Right atrium auricular region (tissue), 2 donors: ENCODE measurements at places on chromosomes 13 and 19. TPM values are rescaled to one million over a fixed set of nuclear protein-coding genes. Genes with fewer than 3 reads are reported as not detected.

DNA sequence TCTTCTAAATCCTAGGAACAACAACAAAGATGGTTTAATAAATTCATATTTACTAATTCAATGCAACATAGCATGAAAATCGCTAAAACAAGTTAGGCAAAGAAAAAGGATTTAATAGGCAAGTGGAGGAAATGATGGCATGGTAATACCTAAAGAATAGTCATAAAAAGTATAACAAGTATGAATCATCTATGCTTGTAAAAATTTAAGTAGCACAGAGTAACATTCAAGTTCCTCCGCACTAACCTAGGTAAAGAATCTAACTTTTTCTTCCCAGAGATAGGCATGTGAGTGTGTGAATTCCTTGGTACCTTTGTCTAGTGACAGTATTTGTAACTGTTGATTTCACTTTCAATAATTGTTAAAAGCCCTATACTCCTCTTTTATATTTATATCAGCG, 42.6 kb downstream of the RCBTB2 start:
- H3K4me1 ChIP-seq: no peaks in the 10 kb centered on the region
- H3K27ac ChIP-seq: no peak overlapping the region
- no peaks in the 10 kb centered on the region for H3K27me3 ChIP-seq
- peaks cover 4% of the 10 kb centered on the region for H3K36me3 ChIP-seq

PRR36 gene
- not detected for total RNA-seq

ANKRD24 gene
- 0.39 TPM for total RNA-seq

GRCh38 chr19:12617646-12618045, 6.9 kb downstream of the ZNF791 start:
- peaks cover 19% of the 10 kb centered on the region for H3K4me1 ChIP-seq
- H3K27me3 ChIP-seq: no peaks in the 10 kb centered on the region

- no peak overlapping the region for H3K27ac ChIP-seq
- no peak overlapping the region for H3K4me3 ChIP-seq
- no peaks in the 10 kb centered on the region for H3K27me3 ChIP-seq
- no peaks in the 10 kb centered on the region for H3K36me3 ChIP-seq
- DNase-seq: no peak
- H3K4me1 ChIP-seq: no peaks in the 10 kb centered on the region
Observed at GRCh38 chr13:87889254-87889653, 218.1 kb downstream of the SLITRK5 start.

GRCh38 chr13:51230477-51231105, 8.4 kb downstream of the FAM124A start:
- peak overlapping the region; percentile 25 for H3K4me3 ChIP-seq
- H3K36me3 ChIP-seq: no peaks in the 10 kb centered on the region
- peak; percentile 78 for DNase-seq
- peak overlapping the region; percentile 63 for H3K27ac ChIP-seq

DNA sequence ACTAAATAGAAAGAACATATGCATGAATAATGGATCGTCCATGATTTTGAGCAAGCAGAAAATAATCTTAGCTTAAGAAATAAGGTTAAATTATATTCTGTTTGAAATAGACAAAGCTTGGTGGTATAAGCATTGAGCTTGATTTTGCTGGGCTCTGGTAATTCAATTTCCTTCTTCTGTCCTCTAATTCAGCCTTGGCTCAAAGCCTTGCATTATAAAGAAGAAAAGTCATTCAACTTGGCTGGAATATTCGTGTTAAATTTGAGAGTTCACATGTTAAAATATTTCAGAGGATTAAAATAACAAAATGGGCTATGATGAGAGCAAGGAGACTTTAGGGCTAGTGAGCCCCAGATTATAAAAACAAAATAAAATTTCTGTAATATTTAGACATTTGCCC, 415.4 kb upstream of the PCDH20 start:
- H3K4me1 ChIP-seq: no peaks in the 10 kb centered on the region
- no peaks in the 10 kb centered on the region for H3K36me3 ChIP-seq
- no peak for DNase-seq

VSTM2B gene
- not detected for total RNA-seq

DNA sequence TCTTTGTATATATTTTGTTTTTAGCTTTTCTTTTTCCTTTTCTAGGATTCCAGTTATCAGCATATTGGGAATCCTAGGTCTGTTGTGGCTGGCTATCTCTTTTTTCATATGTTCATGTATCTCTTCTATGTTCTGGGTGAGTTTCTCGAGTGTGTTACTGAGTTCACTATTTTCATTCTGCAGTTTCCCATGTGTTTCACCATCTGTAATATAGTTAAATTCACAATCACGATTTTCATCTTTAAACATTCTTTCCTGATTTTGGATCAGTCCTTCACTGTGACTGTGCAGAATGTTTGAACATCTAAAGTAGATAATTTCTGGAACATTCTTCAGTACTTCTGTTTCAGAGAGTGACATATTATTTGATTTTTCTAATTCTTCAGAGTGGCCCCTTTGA, 862.1 kb downstream of the OLFM4 start:
- H3K27ac ChIP-seq: no peak overlapping the region
- H3K4me1 ChIP-seq: no peaks in the 10 kb centered on the region
- H3K4me3 ChIP-seq: no peak overlapping the region
- DNase-seq: no peak
- H3K27me3 ChIP-seq: no peaks in the 10 kb centered on the region

- H3K4me1 ChIP-seq: no peaks in the 10 kb centered on the region
- H3K36me3 ChIP-seq: no peaks in the 10 kb centered on the region
- H3K27me3 ChIP-seq: no peaks in the 10 kb centered on the region
- no peak for DNase-seq
- no peak within 1 kb of the TSS for H3K4me3 ChIP-seq
Observed at GRCh38 chr19:40990972-40991381, at the start of gene CYP2B6. Gene CYP2B6, plus strand, starts transcription at chr19:40991282. Its CDS starts 24 bp downstream, at chr19:40991306.

CTXN1 gene
- 1.7 TPM for total RNA-seq

- peak; percentile 69 for DNase-seq
- peaks cover 14% of the 10 kb centered on the region for H3K4me1 ChIP-seq
- no peaks in the 10 kb centered on the region for H3K36me3 ChIP-seq
- H3K27ac ChIP-seq: peak overlapping the region; percentile 85
- no peak overlapping the region for H3K4me3 ChIP-seq
Observed at GRCh38 chr19:2663920-2664571, 38.4 kb downstream of the GNG7 start.

- H3K4me1 ChIP-seq: no peaks in the 10 kb centered on the region
- DNase-seq: no peak
- no peak overlapping the region for H3K4me3 ChIP-seq
- H3K27ac ChIP-seq: no peak overlapping the region
- H3K27me3 ChIP-seq: no peaks in the 10 kb centered on the region
Observed at GRCh38 chr19:39813264-39813993, 20.5 kb downstream of the DYRK1B start.

ABHD13 gene
- total RNA-seq: 5.9 TPM

DNA sequence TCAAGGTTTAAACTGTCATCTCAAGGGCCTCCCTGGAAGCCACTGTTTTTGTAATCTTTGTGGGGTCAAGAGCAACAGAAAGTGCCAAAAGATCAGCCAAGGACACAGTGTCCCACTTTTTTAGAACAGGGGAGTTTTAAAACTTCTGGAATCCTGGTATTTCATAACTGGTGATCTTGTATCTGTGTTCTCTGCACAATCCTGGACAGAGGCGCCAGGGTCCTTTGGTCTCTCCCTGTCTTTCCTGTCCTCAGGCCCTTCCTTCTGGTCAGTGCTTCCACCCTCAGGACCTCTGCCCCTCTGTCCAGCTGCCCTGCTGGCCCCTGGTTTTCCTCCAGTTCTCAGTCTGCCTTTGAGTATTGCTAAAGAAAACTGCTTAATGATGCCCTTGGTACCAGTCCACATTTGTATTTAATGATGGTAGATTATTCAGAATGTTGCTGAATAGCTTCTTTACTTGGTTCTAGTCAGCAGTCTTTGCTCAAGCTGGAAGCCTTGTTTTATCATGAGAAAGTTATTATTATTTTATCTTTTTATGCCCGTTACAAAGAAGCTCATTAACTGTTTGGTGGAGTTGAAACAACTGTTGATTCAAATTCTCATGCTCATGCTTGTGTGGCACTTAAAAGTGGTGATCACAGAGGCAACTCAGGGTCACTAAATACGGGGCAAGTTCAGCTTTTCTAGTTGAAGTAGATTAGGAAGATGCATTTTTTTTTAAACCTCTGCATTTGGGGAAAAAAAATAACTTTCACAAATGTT, 47.5 kb downstream of the WASF3 start:
- peak; percentile 82 for DNase-seq
- H3K4me1 ChIP-seq: no peaks in the 10 kb centered on the region
- H3K36me3 ChIP-seq: no peaks in the 10 kb centered on the region
- no peaks in the 10 kb centered on the region for H3K27me3 ChIP-seq
- H3K27ac ChIP-seq: peak overlapping the region; percentile 53

DNA sequence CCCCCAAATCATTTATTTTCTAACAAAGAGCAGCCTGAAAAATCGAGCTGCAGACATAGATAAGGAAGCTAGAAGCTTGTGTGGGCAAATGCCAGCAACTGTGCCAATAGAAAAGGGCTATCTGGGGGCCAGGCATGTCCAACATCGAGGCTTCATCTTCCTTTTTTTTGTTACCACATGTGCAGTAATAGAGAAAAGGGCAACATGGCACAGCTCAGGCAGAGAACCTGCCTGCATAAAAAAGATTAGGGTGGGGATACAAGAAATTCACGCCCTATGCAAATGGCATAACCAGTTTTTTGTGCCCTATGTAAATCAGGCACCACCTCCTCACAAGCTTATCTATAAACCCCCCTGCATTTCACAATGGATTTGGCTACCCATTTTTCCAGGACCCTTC, 60.4 kb upstream of the ABCC4 start:
- no peak overlapping the region for H3K4me3 ChIP-seq
- H3K36me3 ChIP-seq: no peaks in the 10 kb centered on the region
- no peaks in the 10 kb centered on the region for H3K4me1 ChIP-seq
- DNase-seq: no peak
- no peak overlapping the region for H3K27ac ChIP-seq

DNA sequence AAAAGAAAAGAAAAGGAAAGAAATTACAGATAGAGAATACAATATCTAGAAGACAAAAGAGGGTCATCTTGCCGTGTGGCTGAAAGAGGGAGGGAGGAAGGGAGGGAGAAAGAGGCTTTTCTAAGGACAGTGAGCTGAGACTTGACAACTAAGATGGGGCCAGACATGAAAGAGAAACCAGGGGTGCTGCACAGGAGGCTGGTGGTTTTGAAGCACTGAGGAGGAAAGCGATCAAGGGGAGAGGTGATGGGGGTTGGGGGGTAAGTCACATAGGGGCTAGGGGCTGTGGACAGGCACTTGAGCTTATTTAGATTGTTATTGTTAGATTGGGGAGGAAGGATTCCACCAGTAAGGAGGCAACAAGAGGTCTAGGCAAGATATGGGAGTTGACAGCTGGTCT, 17.3 kb downstream of the PNPLA6 start:
- no peak overlapping the region for H3K4me3 ChIP-seq
- H3K36me3 ChIP-seq: peaks cover 51% of the 10 kb centered on the region
- no peak overlapping the region for H3K27ac ChIP-seq
- H3K4me1 ChIP-seq: no peaks in the 10 kb centered on the region
- no peaks in the 10 kb centered on the region for H3K27me3 ChIP-seq
- no peak for DNase-seq

GRCh38 chr19:19485161-19485997, 30.0 kb downstream of the TSSK6 start:
- H3K36me3 ChIP-seq: no peaks in the 10 kb centered on the region
- H3K27ac ChIP-seq: no peak overlapping the region
- H3K4me3 ChIP-seq: no peak overlapping the region
- DNase-seq: no peak
- no peaks in the 10 kb centered on the region for H3K27me3 ChIP-seq

CYP4F2 gene
- not detected for total RNA-seq

DNA sequence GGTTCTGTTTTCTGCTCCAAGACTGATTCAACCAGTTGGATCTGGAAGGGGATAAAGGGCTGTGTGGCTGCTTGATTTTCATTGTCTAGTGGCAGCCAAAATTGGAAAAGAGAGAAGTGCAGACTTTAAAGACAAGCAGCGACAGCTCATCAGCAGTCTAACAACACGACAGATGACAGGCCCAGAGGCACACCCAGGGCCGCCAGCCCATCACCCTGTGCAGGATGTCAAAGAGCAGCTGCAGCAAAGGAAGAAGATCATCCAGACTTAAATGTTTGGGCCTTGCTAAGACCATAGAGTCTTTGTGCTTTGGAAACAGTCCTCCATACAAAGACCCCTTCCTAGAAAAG, 421.0 kb upstream of the KLF12 start:
- DNase-seq: no peak
- no peaks in the 10 kb centered on the region for H3K4me1 ChIP-seq
- no peak overlapping the region for H3K4me3 ChIP-seq
- H3K27ac ChIP-seq: no peak overlapping the region
- H3K36me3 ChIP-seq: no peaks in the 10 kb centered on the region

GRCh38 chr19:2072757-2073551, 21.9 kb upstream of the MKNK2 start:
- H3K4me3 ChIP-seq: no peak overlapping the region
- no peaks in the 10 kb centered on the region for H3K27me3 ChIP-seq
- H3K36me3 ChIP-seq: peaks cover 63% of the 10 kb centered on the region

SACS gene
- 15.2 TPM for total RNA-seq

- peaks cover 3% of the 10 kb centered on the region for H3K36me3 ChIP-seq
- peak; percentile 71 for DNase-seq
- peak within 1 kb of the TSS; percentile 45 for H3K4me3 ChIP-seq
- no peaks in the 10 kb centered on the region for H3K27me3 ChIP-seq
Observed at GRCh38 chr13:52405767-52406494, at the start of gene THSD1. Gene THSD1, minus strand, starts transcription at chr13:52406172. Its CDS starts 3,572 bp downstream, at chr13:52402600.

- no peak overlapping the region for H3K27ac ChIP-seq
- no peaks in the 10 kb centered on the region for H3K27me3 ChIP-seq
- no peaks in the 10 kb centered on the region for H3K4me1 ChIP-seq
- H3K36me3 ChIP-seq: no peaks in the 10 kb centered on the region
Observed at GRCh38 chr19:21468791-21469190, 36.6 kb upstream of the ZNF429 start.

DNA sequence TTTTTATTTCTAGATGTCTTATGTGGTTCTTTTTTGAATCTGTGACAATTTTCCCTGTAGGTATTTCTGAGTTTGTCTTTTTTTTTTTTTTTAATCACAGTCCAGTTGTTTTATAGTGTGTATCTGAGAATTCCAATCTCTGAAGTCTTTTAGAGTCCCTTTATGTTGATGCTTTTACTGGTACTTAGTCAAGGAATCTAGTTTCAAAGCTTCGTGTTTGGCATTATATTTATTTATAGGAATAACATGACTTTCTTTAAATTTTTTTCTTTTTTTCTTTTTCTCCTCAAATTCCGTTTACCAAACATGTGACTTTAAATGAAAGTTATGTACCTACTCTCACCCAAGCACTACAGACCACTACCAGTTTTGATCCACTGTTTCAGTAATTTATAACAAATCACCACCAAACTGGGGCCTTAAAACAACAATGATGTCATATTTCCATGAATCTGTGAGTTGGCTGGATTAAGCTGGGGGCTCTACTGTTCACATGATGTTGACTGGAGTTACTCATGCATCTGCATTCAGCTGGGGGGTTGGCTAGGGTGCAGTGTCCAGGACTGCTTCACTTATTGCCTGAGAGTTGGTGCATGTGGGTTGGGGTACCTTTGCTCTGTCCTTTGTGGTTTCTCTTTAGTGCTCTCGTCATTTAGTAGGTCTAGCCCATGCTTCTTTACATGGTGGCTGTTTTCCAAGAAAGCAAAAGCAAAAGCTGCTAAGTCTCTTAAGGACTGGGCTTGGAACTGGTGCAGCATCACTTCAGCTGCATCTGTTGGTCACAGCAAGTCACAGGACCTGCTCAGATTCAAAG, 22.3 kb downstream of the KCTD4 start:
- H3K4me3 ChIP-seq: no peak overlapping the region
- H3K36me3 ChIP-seq: no peaks in the 10 kb centered on the region
- H3K27ac ChIP-seq: no peak overlapping the region
- H3K4me1 ChIP-seq: no peaks in the 10 kb centered on the region
- H3K27me3 ChIP-seq: no peaks in the 10 kb centered on the region

GRCh38 chr19:39145180-39145953, 19.8 kb downstream of the PAK4 start:
- no peaks in the 10 kb centered on the region for H3K27me3 ChIP-seq
- H3K4me3 ChIP-seq: no peak overlapping the region
- H3K4me1 ChIP-seq: peaks cover 28% of the 10 kb centered on the region
- peak overlapping the region; percentile 75 for H3K27ac ChIP-seq
- H3K36me3 ChIP-seq: no peaks in the 10 kb centered on the region
- DNase-seq: no peak
